OCI-M1 (cell line): ENCODE measurements at places on chromosomes 6 and 20.
A peak's percentile ranks its signal among the peaks of the same experiment; 100 is the strongest.

DNA sequence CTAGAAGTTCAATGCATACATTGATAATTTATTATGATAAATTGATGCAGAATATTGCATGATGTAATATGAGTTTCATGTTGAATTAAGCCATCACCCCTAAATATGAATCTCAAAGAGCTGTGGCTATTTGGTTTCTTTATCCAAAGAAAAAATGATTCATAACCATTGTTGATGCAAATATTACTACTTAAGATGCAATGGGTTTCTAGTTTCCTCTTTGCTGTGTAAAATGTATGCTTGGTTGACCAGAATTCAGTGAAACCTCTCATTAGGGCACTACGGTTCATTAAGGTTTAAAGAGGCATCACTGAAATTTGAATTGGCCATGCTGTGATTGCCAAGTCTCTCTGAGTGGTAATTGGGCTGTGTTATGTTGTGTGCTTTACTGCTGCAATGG is 492.5 kb upstream of the FLRT3 start:
- DNase-seq, result no peak

- peak; percentile 42 for DNase-seq
Observed at GRCh38 chr6:131754715-131755567, 44.1 kb upstream of the CTAGE9 start.

GRCh38 chr20:50691573-50692551 is 520 bp upstream of the RIPOR3 start:
- peak; percentile 73 for DNase-seq

DNA sequence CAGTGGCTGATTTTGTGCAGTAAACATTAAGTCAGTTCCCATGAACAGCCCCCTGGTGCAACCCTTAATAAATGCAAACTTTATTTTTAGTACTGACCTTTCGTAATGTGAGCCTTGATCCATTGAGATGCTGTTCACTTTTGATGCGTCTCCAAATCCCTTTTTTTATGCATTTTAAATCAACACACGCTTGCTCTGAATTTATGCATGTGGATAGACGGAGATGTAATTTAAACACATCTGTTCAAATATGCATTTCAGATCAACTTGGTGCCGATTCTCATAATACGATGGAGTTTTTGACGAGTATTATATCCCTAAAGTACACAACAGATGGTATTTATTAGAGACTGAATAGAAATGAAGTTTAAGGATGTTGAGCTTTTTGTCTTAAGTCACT is 505.7 kb downstream of the CDKAL1 start:
- DNase-seq, result no peak

- DNase-seq, result no peak
Observed at GRCh38 chr20:49045440-49046086, 549 bp upstream of the CSE1L start.

- no peak for DNase-seq
Observed at GRCh38 chr20:4889446-4889845, 111.9 kb downstream of the SLC23A2 start.

DNA sequence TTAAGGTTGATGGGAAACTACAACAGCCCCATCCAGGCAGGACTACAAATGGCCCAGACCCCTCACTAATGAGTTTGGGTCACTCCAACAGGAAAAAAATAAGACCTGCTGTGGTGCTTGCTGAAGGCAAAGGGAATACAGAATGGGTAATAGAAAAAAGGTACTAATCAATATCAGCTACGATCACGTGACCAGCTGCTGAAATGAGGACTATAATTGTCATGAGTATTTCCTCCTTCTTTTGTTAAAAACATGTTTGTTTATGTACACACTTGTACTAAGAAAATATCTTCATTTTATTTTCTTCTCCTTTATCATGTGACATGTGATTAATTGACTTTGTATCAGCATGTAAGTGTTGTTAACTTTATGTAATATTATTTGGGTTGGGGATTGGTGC is 199.9 kb downstream of the GJA1 start:
- DNase-seq, result no peak

- DNase-seq, result no peak
Observed at GRCh38 chr20:44732327-44732726, 13.3 kb upstream of the KCNK15 start.

DNA sequence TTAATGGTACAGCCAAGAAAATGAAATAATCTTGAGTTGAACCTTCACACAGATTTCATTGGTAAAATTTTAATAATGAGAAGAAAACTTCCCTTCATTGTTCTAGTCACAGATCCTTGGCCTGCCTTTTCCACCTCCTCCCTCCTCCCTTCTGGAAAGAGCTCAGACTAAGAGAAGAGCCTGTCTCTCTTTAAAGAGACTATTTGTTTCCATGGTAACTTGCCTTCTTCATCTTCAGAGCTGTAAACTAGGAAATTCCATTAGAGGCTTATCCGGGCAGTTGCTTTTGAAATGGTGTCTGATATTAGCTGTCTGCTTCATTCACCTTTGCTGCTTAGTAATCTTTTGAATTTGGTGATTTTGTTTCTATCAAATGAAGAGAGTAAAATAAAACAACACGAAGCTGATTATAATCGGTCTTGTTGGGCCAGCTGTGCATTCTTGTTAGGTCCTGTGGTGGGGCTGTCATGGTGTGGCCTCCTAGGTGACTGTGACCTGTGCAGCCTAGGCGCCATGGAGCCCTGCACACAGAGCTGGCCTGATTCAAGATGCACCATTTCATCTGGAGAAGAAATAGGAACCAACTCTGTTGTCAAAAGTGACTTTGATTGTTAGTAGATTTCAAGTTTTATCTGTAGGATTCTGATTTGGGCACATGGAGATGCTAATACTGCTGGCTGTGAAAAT is 96.7 kb downstream of the MAP3K7 start:
- DNase-seq, result no peak

DNA sequence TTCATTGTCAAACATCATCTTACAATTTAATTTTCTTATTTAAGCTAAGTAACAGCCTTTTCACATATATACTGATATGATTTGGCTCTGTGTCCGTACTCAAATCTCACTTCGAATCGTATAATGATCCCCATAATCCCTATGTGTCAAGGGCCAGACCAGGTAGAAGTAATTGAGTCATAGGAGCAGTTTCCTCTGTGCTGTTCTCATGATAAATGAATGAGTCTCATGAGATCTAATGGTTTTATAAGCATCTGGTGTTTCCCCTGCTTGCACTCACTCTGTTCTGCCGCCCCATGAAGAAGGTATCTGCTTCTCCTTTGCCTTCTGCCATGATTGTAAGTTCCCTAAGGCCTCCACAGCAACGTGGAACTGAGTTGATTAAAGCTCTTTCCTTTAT is 25.1 kb upstream of the CMTR1 start:
- DNase-seq, result no peak

DNA sequence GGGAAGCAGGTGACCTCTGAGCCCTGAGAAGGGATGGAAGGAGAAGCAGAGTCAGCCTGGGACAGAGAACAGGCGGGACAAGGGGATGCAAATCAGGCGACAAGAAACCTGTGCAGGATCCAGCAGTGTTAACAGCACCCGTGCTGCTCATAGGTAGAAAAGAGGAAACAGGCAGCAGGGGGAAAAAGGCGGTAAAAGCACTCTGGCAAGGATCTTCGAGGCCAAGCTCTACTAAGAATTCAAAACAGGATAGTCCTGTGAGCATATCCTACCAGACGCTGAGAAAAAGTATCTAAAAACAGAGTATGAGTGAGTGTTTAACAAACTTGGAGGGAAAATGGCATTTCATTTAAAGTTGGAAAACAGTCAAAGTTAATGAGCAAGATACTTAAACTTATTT is 16.7 kb downstream of the C6orf118 start:
- no peak for DNase-seq

GRCh38 chr20:51482836-51483473 is 59.6 kb downstream of the NFATC2 start:
- DNase-seq, result no peak

DNA sequence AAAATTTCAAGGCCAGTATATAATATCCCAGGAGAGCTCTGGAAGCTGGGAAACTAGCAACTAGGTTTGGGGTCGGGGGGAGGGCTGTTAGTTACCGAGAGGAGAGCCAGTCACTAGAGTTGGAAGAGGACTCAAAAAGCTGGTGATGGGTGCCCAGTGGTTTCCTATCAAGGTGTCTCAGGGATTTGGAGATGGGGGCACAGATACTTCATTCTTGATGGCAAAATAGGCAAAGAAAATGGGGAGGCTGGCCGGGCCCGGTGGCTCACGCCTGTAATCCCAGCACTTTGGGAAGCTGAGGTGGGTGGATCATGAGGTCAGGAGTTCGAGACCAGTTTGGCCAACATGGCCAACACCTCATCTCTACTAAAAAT is 805 bp downstream of the PHF1 start:
- DNase-seq, result peak; percentile 30

GRCh38 chr20:52895235-52895634 is 76.9 kb upstream of the TSHZ2 start:
- no peak for DNase-seq

DNA sequence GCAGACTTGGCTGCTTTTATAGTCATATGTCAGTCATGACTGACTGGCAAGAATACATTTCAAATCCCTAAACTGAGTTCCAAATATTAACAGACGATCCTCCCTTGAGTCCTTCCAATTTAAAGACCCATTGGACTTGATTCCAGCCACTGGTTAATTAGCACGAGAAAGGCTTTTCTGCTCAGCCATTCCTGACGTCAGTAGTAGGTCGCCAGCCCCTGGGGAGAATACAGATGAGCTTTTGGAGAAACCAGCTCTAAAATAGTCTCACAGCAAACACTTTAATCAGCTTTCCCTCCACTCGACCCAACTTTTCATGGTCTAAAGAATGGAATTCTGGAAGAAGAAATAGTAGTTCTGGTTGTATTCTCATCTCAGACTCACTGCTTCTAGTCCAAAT is 91.6 kb downstream of the SLC22A3 start:
- DNase-seq, result no peak

GRCh38 chr6:35203680-35204079 is 10.1 kb upstream of the SCUBE3 start:
- no peak for DNase-seq

- DNase-seq, result no peak
Observed at GRCh38 chr6:4554645-4555044, 221.6 kb upstream of the CDYL start.

- no peak for DNase-seq
Observed at GRCh38 chr6:142700671-142701312, 244.2 kb downstream of the HIVEP2 start.

DNA sequence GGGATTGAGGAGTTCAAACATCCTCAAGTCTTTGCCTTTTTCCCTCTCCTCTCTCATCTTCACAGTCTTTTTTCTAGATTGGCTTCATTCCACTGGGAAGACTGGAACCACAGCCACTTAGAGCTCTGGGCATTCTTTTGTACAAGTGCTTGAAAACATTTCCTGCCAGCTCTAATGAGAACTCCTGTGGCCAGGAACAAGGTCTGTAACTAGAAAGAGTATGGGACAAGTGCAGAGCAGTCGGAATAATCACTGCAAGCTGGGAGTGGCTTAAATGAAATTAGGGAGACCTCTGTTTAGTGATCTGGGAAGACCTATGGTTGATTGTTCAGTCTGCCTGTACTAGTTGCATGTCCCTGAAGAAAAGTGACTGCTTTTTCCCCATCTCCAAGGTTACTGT is 41.0 kb upstream of the SMIM8 start:
- no peak for DNase-seq
